ENCODE measurements at places on chromosomes 6 and 20.
A peak's percentile ranks its signal among the peaks of the same experiment; 100 is the strongest.

DNA sequence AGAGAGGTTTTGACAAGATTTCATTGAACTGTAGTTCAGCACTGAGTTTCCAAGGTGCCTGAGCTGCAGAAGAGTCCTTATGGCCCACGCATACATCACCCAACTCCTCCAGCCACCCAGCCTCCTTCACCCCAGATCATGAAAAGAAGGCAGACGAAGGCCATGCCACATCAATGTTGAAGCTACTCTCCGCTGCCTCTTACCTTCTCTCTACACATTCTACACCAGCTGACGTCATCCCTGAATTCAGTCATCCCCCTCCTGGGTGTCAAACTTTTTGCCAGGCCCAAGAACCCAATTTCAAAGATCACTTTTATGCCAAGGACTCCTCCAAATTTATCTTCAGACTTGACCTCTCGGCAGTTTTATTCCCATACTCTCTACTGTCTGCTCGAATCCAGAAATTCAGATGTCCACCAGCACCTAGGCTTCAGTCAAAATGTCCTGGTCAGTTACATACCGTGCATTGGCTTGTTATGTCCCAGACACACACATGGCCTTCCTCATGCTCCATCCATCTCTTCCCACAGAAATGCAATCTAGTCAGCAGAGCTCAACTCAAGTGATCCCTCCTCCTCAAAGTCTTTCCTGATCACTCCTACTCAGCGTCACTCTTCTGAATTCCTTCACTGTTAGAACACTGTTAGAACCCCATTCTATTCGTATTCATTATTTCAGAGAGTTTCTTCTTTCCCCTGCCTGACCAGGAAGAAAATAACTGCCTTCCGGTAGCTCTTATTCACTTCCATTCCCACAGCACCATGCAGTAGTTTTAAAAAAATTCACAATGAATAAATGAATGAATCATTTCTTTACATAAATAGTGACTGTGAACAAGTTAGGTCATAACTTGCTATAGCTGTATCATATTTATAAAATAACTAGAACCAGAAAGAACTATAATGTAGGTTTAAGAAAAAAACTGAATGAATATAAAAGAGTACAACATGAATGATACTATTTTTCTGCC lies 11.5 kb downstream of the ATXN1 start:
- no peak for DNase-seq

GRCh38 chr6:91279740-91280493 lies 693.0 kb upstream of the MAP3K7 start:
- DNase-seq, result no peak

- DNase-seq, result no peak
Measured at GRCh38 chr6:84967965-84968364, 203.6 kb upstream of the TBX18 start.

DNA sequence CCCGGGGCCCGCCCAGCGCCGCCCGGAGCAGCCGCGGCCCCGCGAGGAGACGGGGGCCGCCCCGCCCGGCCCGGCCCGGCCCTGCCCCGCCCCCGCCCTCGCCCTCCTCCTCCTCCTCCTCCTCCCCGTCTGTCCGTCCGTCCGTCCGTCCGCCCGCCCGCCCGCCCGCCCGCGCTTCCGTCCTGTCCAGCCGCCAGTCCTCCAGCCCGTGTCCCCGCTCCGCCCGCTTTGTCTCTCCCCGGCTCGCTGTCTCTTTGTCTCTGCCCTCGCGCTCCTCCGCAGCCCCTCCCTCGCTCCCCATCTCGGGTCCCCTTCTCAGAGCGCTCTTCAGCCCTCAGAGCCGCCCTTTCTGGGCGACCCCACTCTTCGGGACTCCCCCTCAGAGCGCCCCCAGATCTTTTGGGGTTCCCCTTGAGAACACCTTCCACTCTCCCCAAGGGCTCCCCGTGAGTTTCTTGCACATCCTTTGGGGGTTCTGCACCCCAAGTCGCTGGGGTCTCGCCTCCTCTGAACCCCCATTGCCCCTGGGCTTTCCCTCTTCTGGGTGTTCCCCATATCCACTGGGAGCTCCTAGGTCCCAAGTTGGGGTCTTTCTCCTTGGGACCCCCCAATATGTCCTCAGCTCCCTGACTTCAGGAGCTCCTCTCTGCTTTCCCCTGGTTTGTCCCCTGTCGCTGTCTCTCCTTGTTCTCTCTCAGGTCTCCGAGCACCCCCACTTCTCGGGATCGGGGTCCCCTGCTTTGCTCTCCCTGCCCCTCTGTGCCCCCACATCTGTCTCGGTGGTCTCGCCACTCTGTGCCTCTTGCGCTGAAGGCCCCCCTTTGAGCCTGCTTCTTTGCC lies 79.5 kb upstream of the MYL9 start:
- DNase-seq, result peak; percentile 74

GRCh38 chr6:139919107-139920026 lies 544.9 kb upstream of the CITED2 start:
- no peak for DNase-seq

DNA sequence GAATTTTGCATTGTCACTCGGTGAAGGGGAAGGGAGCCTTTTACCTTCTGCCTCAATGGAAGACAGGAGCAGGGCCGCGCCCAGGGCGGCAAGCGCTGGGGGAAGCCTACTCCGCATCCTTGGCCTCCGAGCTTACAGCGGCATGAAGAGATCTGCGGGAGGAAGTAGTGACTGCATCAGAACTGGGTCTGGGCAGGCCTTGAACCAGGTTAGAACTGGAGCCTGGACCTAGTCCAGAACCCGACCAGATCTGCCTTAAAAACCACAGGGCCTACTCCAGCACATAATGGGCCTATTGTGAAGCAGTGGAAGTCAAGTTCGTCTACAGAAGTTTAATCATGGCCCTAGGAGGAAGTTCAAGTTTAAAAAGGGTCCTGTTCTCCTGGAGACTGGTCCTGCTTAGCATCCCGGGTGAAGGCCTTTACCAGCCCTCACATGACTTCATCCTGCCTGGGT lies 3.1 kb downstream of the COL12A1 start:
- no peak for DNase-seq

- DNase-seq, result no peak
Measured at GRCh38 chr6:135243871-135244796, 63.0 kb downstream of the MYB start.

- no peak for DNase-seq
Measured at GRCh38 chr20:2213401-2213800, 82.4 kb upstream of the TGM3 start.

GRCh38 chr20:44811150-44811685 lies 872 bp upstream of the RIMS4 start:
- no peak for DNase-seq

DNA sequence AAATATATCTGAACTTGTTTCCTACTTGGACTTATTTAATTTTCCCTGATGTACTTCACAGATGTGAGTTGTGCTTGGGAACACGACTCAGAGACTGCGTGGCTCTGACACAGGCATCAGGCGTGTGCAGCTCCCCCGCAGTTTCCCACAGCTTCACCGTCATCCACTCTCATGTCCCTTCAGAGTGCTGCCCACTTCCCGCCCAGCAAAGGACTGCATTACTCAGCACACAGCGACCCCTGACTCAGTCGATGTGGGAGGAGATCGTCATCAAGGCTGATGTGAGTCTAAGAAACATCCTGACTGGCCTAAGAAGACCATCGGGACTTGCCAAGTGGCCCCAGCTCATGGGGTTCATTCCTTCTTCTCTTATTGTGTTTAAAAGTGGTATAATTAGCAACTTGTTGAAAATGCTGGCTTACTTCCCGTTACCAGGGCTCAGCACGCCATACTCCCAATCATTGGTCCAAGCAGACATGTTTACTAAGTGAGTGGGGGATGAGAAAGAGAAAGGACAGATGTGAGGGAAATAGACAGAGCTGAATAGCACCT lies 539.4 kb upstream of the JARID2 start:
- DNase-seq, result peak; percentile 55

DNA sequence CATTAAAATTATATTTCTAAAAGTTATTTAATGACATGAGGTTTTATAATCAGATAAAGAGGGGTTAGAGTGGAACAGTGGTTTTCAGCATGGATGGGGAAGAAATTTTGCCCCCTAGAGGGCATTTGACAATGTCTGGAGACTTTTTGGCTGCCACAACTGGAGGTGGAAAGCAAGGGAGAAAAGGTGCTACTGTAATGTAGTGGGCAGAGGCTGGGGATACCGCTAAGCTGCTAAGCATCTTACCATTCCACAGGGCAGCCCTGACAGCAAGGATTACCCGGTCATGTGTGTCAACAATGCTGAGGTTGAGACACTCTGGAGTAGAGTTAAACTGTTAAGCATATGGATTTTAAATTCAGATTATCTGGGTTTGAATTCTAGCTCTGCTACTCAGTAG lies 52.9 kb upstream of the FABP7 start:
- no peak for DNase-seq

DNA sequence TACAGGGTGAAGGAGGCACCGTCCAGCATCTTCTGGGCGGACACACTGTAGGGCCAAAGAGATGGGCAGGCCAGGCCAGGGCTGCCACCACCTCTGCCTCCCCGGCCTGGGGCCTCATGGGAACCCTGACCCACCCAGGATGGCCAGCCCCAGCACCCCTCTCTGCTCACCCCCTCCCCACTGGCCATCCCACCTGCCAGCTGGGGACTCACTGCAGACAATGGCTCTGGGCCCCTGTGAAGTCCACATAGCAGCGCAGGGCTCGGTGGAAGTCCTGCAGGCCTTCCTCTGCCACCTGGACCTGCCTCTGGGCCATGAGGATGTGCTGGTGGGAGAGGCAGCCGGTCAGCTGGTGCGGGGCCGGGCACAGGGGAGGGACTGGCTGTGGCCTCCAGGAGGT lies 3.6 kb upstream of the C20orf144 start:
- no peak for DNase-seq

DNA sequence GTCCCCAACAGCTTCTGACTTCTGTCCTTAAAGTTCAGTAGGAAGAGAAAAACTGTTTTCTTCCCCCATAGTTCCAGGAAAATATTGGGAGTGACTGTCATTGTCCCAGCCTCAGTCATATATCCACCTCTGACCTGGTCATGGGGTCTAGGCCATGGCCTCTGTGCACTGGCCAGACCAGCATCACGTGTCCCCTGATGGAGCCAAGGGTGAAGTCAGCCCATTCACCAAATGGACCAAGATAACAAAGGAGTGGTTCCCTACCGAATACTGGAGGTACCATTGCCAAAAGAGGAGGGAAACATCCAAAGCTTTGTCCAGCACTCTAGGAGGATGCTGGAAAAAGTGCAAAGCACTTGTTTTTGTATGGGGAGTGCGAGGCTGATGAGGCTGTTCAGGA lies 395.4 kb downstream of the TAF4 start:
- no peak for DNase-seq

- DNase-seq, result no peak
Measured at GRCh38 chr6:166959911-166960608, 3.7 kb upstream of the RNASET2 start.

Data from heart right ventricle (tissue), 16 donors.